ENCODE measurements at places on chromosomes 6 and 20.

GRCh38 chr6:130204322-130204721 lies 18.4 kb downstream of the SAMD3 start:
- no peak for DNase-seq

DNA sequence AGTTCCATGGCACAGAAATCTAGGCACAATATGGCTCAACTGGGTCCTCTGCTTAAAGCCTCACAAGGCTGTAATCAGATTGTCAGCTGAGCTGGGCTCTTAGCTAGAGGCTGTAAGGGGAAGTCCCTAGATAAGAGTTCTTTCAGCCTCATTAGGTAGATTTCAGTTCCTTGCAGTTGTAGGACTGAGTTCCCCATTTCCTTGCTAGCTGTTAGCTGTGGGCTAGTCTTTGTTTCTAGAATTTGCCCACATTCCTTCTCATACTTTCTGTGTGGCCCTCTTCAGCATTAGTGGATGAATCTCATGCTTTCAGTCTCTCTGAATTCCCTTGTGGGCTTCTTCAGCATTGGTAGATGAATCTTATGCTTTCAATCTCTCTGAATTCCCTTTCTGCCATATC lies 71.0 kb upstream of the MRAP2 start:
- DNase-seq, result no peak

GRCh38 chr6:141202626-141203025 lies 930.1 kb upstream of the GJE1 start:
- DNase-seq, result no peak

- DNase-seq, result peak; percentile 9
Observed at GRCh38 chr6:47670851-47671250, 27.5 kb upstream of the ADGRF4 start.

DNA sequence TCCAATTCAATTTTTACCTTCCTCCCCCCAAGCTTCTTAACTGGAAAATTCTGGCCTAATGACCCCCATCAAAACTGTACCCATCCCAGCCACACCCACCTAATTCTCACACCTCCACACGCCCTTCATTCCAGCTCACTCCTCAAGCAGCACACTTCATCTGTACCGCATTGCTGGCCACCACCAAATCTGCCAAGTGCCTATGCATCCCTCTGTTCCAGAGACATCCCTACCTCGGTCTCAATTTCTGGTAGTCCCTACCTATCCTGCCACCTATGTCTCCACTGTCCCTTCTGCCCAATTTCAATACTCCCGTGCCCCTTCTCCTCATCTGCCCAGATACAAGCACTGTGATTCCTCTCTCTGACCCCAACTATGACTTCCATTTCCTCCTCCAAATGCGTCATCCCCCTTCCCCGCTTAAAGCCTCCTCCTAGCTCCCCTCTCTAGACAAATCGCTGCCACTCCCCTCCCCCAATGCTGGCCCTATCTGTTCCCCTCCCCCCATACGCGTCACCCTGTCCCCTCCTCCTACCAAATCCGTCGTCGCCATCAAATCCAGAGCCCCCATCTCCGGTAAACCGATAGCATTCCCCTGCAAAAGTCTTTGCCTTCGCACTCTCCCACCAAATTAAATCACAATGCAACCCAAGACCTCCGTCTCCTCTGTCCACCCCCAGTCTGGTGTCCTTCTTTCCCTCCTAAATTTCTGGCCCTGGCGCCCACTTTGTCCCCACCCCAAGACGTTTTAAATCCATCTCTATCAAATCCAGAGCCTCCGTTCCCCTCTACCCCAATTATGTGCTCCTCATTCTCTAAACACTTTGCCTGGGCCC lies 1.2 kb downstream of the MTCH1 start:
- no peak for DNase-seq

DNA sequence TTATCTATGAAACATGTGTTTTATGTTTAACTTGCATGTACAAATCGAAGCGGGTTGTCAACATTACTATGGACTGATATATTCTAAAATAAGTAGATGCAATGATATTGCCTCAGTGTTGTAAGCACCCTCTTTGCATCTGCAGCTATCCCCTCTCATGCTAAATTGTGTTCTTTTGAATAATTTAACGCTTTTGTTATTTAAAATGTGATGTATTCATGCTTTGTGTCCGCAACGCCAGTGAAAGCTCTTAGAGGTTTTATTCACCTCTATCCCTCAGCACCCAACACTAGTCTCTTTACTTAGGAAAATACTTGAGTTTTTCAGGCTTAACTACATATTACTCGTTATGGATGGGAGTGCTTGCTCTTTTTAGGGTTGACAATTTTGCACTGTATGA lies 173.7 kb upstream of the ID4 start:
- no peak for DNase-seq

- no peak for DNase-seq
Observed at GRCh38 chr6:147279427-147279826, 75.2 kb downstream of the STXBP5 start.

DNA sequence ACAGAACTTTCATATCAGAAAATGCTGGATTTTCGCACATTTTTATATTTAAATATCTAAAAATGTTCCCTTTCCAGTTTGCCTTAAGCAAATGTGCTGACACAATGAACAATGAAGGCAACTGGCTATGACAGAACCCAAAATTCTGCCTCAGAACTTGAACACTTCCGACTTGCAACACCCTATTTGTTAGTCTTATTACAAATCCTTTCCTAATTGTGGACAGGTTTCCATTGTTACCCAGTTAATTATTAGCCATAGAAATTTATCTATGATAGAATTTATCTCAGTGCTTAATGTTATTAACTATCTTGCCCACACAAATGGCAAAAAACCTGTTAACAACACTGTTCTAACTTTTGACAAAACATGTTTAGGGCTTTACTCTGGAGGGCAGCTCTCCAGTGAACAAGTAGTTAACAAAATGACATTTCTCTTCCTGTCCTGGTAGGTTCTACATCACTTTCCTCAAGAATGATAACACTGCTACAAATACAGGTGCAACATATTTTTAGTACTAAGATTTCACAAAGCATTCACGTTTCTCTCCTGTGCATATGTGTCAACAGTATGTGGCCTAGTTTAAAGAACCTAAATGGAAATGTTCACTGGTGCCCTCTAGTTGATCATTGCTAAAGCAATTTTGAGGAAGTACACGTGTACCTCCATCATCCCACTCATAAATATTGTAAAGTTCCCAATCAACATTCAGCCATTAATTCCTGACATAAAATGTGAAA lies 58.4 kb downstream of the HIVEP2 start:
- no peak for DNase-seq

DNA sequence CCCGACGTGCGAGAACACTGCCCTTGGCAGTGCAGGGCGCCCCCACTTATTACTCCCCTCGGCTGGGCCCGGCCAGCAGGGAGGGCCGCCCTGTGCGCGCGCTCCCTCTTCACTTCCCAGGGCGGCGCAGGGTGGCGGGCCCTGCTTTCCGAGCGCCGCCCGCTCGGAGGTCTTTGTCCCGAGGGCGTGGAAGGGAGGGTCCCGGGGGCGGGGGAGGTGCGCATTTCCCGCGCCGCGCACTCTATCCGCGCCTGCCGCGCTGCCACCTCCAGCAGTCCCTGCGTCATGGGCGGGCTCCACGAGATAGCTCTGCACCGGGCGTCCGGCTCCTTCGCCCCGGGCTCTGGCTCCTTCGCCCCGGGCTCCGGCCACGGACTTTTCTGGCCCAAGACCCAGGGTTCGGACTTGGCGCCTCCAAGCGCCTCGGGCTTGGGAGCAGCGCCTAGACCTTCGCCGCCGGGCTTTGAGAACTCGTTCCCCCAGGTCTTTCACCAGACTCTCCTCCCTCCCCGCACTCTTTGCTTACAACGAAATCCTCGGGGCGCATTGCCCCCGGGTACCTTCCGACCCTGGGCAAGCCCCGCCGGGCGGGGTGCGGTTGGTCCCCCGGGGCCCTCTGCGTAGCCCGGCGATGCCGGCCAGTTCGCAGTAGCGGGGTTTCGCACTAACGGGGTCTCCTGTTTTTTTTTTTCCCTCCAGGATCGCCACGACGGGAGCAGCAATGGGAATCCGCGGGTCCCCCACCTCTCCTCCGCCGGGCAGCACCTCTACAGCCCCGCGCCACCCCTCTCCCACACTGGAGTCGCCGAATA lies 1.6 kb downstream of the TFAP2C start:
- DNase-seq, result no peak

GRCh38 chr6:6709106-6709505 lies 120.6 kb downstream of the LY86 start:
- DNase-seq, result no peak

DNA sequence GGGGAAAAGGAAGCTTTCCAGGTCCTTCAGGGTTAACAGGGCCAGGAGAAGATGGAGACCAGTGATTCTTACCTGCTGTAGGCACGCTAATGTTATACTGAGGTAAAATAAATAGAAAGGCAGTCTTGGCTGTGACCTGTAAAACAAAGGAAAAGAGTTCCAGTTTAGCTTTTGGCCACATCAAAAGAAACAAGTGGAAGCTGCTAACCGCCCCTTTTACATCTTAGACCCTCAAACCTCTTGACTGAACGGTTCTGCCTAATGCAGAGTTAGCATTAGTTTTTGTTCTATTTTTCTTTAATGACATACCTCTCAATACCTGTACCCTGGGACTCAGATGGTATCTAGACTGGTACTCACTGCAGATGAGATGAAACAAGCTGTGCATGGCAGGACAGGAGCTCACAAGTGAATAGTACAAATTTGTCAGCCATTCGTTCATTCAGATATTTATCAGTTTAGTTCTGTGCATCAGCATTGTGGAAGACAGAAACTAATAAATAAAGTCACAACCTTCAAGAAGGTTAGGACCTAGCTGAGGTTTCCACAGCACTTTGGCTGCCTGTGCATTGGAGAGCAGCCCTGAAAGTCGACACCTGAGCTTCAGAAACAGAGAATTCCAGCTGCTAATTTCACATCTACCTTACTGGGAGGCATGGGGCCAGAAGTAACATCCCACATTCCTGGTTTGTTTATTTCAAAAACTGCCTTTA lies 41.0 kb downstream of the TRAM2 start:
- no peak for DNase-seq

DNA sequence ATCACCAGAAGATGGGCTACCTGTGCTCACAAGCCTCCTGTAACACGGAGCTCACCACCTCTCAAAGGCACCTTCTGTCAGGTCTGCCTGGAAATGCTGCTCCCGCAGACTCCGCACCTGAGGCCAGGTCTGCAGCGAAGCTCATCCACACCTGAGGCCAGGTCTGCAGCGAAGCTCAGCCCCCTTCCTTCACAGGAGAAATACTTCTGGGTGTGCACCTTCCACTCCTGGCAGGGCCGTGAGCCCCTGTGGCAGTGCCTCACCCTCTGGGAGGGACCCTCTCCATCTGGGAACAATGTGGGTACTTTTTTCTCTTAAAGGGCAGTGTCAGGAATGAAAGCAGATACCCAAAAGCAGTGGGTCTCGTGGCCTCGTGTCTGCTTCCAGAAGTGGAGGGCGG lies 1.4 kb upstream of the SLCO4A1 start:
- no peak for DNase-seq

DNA sequence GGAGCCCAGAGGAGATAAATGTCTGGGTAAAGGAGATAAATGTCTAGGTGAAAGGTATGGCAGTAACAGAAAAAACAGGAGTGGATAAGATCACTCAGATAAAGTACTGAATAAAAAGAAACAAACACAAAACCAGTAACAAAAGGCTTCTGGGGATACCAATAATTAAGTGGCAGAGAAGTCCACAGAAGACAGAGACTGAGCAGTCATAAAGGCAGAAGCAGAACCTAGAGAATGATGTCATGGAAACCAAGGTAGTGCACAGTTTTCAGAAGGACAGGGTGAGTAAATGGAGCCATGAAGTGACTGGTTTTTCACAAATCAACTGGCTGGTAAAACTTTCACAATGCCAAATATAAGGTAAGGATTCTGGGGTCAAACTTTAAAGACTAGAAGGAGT lies 80.9 kb upstream of the PLN start:
- no peak for DNase-seq

DNA sequence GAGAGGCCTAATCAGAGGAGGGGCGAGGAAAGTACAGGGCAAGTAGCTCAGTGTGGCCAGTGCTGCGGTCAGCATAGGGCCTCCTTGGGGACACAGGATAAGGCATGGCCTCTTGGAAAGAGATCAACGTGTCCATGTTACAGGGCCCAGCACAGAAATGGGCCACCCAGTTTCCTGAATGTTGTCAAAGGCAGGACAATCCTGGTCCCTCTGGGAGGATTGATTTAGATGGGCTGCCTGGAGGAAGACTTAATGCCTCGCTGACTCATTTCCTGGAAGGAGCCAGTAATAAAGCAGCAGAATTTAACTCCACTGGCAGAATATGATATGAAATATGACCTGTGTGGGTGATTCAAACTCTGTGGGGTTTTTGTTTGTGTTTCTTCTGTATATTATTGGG lies 16.6 kb downstream of the DDO start:
- no peak for DNase-seq

GRCh38 chr20:61958773-61959700 lies 106.6 kb downstream of the TAF4 start:
- DNase-seq, result peak; percentile 25

GRCh38 chr6:15363523-15364400 lies 117.9 kb downstream of the JARID2 start:
- no peak for DNase-seq

GRCh38 chr6:126701676-126702560 lies 362.0 kb downstream of the CENPW start:
- DNase-seq, result no peak

DNA sequence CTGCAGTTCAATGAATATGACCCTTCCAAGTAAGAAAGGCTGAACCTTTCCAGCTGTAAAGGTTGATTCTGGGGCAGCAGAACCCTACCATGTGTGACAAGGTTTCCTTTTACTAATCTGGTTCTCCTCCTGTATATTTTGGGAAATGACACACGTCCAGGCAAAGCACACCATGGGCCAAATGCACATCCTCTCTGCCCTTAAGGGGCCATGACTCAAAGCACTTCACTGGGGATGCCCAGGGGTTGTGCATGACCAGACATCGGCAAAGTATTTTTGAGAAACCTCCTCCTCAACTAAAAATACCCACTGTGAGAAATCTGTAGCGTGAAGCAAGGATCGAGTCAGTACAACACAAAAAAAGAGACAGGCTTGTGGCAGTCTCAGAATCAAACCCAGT lies 174.7 kb downstream of the BACH2 start:
- DNase-seq, result no peak
